ENCODE measurements at places on chromosomes 3 and 15.

GRCh38 chr3:98726084-98726483, 37.1 kb upstream of the ST3GAL6 start:
- no peak for DNase-seq

GRCh38 chr3:42843713-42844411, 31.8 kb downstream of the CYP8B1 start:
- no peak for DNase-seq

DNA sequence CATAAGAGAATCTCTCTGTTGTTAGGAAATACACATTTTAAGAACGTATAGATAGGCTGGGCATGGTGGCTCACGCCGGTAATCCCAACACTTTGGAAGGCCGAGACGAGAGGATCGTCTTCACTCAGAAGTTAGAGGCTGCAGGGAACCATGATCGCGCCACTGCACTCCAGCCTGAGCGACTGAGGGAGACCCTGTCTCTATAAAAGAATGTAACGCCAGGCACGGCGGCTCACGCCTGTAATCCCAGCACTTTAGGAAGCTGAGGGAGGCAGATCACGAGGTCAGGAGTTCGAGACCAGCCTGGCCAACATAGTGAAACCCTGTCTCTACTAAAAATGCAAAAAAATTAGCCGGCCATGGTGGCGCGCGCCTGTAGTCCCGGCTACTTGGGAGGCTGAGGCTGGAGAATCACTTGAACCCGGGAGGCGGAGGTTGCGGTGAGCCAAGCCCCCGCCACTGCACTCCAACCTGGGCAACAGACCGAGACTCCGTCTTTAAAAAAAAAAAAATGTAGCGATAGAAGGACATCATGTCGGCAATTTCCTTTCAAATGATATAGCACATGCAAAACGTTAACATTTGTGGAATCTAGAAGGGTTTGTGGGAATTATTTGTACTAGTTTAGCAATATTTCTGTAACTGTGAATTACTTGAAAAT, 730 bp upstream of the RPL14 start:
- DNase-seq = no peak

GRCh38 chr3:182787302-182788036, 5.8 kb upstream of the ATP11B start:
- no peak for DNase-seq

- no peak for DNase-seq
Observed at GRCh38 chr15:94587113-94587512, 355.8 kb downstream of the MCTP2 start.
